ENCODE measurements at places on chromosomes 1 and 21.

DNA sequence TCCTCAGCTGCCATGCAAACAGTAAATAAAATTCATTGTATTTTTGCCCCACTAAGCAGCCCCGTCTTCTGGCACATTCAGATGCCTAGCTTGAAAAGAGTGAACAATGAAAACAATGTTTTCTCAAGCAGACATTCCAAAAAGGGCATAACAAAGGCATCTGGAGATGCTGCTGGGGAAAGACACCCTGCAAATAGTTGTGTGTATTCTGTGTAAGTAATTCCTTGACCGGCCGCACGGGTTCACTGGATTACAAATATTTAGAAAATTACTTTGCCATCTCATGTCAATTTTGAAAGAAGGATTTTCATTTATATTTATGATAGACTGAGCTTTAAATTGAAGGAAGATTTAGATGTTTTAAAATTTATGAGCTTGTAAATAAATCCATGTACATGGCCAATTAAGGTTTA is 142.2 kb downstream of the SLC45A1 start:
- no peak for DNase-seq

- no peak for DNase-seq
These were observed 12.1 kb downstream of the HIPK1 start for GRCh38 chr1:113941245-113941559.

- DNase-seq = no peak
These were observed 36.2 kb upstream of the UBE2U start for GRCh38 chr1:64167176-64167575.

GRCh38 chr1:221164951-221165838 is 286.0 kb downstream of the HLX start:
- no peak for DNase-seq

DNA sequence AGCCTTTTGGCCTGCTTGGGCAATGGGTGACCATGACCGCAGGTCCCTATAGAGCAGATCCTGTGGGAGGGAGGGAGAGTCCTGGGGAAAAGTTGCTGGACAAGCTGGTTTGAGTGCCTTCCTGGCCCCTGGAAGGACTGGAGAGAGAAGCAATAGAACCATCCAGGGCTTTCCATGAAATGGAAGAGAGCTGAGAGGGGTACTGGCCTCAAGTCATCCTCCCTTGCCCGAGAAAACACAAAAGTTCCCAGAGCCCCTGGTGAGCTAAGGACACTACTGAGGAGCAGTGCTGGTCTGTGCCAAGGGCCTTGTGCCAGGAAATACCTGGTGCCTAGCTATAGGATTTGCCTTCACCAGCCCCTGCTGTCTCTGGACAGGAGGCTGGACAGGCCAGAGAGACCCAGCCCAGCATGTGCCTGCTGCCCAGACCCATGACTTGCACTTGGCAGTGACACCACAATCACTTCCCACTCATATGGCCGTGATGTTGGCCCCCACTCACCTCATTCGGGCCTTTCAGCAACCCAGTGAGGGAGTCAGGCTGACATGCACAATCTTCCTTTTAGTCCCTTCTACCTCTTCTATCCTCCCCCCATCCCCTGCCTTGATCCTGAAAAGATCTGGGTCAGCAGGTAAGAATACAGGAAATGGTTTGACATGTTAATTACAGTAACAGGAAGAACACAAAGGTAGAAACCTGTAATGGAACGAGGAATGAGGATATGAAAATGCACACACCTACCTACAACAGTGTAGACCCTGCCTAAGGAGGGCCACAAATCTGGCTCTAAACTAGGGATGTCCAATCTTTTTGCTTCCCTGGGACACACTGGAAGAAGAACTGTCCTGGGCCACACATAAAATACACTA is 7.0 kb downstream of the SH3BP5L start:
- no peak for DNase-seq

GRCh38 chr1:184755226-184756065 is 788 bp upstream of the EDEM3 start:
- DNase-seq = peak; percentile 8

- no peak for DNase-seq
These were observed 59.6 kb downstream of the UCK2 start for GRCh38 chr1:165886983-165887382.

DNA sequence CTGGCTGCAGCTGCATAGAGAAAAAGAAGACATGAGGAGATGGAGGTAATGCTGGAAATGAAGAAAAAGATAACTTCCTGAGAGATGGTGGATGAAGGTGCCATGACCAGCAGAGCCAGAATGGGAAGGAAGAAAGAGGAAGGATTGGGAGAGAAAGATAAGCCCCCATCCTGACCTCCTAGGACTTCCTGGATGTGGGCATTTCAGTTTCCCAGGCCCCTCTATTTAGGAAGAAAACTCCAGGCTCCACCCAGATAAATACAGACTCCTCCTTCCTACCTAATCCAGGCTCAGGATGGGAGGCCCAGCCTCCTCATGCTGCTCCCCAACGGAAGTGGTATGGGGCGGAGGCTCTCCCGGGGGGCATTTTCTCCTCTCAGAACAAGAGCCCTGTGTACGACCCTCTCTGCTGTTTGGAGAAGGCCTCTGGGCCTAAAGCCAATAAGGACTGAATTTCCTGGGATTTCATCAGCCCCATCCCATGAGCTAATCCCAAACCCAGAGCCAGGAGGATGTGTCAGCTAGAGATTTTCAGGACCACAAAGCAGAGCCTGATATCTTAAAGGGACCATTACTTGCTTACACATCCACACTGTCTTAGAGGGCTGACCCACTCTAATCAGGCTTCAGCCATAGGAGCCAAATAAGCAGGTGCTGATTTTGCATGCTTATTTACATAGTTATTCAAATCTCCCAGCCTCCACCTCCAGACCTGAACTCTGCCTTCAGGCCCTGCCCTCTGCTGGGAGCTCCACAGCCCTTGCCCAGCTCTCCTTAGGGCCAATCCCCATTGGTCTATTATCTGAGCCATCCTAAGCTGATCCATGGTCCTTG is 5.1 kb upstream of the ARHGEF2 start:
- peak; percentile 53 for DNase-seq

- no peak for DNase-seq
These were observed 1.9 kb downstream of the DHRS3 start for GRCh38 chr1:12615865-12616708.

DNA sequence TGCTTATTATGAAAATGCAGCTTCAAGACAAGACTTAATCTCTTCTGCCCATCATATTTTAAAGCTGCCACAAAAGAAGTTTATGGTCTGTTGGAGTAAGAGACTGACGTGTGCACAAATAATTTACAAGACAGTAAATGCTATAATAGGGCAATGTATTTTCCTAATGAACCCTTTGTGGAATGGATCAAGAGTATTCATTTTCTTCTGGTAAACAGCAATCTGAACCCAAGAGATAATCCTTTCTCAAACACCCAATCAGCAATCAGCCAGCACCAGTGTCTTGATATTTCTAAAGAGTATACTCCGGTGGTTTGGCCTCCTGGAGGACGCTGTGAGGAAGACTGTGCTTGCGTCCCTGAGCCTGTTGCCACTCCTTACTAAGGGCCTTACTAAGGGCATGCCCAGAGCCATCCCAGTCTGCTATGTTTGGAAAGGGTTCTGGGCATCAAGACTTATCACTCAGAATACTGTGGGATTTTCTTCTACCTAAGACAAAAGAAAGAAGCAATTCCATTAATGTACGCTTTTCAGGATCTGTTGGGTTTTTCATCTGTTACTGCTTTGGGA is 48.8 kb upstream of the LRRC8D start:
- no peak for DNase-seq

DNA sequence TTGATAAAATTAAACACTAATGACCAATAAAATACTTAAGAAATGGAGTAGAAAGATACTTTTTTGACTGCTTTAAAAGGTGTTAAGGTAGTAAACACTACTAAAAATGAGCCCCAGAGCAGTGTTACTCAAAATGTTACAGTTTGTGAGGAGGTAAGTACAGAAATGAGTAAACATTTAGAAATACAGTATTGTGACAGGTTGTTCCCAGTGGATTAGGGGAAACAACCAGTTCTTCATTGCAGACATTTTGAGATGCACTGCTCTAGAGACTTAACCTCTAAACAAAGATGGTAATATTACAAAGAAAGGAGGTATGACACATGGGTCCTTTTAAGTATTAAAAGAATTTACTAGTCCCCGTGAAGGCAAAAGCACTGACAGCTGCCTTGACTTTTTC is 12.7 kb downstream of the DHX9 start:
- no peak for DNase-seq

- no peak for DNase-seq
These were observed 41.2 kb downstream of the RRAGC start for GRCh38 chr1:38818175-38818976.

DNA sequence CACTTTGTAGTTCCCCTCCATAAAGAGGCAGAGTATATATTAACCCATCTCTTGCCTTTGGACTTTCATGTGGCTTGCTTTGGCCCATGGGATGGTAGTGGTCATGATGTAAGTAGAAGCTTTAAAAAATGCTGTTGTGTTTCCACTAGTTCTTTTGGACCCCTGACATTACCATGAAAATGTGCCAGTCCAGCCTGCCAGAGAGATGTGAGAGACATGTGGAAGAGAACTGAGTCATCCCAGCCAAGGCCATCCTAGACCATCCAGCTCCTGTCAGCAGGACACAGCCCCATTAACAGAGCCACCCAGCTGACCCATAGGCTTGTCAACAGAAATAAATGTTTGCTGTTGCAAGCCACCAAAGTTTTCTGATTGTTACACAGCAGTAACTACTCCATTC is 3.9 kb upstream of the CD101 start:
- DNase-seq = no peak

DNA sequence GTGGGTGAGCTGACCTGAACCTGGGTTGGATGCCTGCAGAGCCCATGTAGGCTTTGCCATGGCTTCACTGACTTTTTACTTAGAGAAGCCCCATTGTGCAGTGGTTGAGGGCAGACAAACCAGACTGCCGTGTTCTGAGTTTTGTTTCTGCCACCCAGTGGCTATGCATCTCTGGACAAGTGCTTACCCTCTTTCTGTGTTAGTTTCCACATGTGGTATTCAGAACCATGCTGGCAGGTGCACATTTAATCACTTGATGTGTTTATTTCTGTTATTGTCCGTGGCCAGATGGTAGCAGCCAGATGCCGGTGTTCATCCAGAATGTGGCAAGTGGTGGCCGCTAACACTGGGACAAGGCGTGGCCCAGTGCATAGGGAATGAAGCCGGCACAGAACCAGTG is 10.3 kb upstream of the PTPN7 start:
- DNase-seq = no peak

DNA sequence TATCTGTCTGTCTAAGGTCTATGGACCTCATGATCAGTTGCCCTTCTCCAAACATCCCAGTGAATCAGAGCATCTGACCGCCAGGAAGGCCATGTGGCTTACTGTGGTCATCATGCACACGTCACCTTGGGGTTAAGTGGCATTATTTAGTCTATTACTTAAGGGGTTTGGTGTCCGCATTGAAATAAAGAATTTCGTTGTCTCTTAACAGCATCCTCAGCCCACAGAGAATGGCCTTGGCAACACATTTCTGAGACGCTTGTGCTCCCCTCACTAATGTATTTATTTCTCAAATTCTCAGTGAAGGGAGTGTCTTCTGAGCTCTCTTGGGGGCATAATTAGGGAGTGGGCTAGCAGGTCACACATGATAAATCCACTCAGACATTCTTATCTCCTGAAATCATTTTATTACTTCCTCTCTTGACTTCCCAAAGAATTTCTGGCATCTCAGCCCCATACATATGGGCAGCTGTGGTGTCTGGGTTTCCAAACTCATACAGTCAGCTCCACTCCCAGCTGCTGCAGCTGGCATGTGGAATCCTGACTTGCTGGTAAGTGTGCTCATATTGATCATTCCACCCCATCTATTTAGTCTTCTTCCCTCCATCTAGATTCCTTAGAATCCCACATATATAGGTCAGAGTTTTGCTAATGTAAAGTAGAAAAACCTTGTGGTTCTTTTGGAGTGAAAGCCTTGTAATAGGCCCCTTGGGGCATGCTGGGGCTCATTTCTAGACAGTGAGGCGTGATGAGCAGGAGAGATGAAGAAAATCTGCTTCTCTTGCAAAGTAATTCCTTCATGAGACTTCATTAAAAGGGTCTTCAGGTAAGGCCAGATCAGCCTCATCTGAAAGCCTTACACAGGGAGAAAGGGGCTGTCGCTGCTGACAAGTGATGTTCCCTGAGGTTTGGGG is 110.5 kb downstream of the HHAT start:
- DNase-seq = no peak

Measured in DMS79 (cell line).